ENCODE measurements at places on chromosomes 7 and 10. TPM values are rescaled to one million over a fixed set of nuclear protein-coding genes. Genes with fewer than 3 reads are reported as not detected.

The LAMB1 gene
- 618 TPM for polyA plus RNA-seq

The C7orf57 gene
- 1.1 TPM for polyA plus RNA-seq

The NUTM2A gene
- 4.8 TPM for polyA plus RNA-seq

The CHRM2 gene
- polyA plus RNA-seq: 2.9 TPM

The WNT2 gene
- polyA plus RNA-seq: 0.42 TPM

The GRID2IP gene
- polyA plus RNA-seq: 0.90 TPM

The TMEM196 gene
- polyA plus RNA-seq: 0.01 TPM

The GRID1 gene
- 1.7 TPM for polyA plus RNA-seq

The LRIT1 gene
- not detected for polyA plus RNA-seq

The SFRP4 gene
- 2.1 TPM for polyA plus RNA-seq

The GIMAP4 gene
- polyA plus RNA-seq: 24.8 TPM

The CLDN3 gene
- polyA plus RNA-seq: 69.2 TPM

The CPN1 gene
- 3.8 TPM for polyA plus RNA-seq

The KLF14 gene
- polyA plus RNA-seq: 0.47 TPM

The SPOCK2 gene
- 163 TPM for polyA plus RNA-seq

The VWC2 gene
- 1.1 TPM for polyA plus RNA-seq

The GPR158 gene
- 0.20 TPM for polyA plus RNA-seq

The OR9A2 gene
- not detected for polyA plus RNA-seq

The AGBL3 gene
- 7.3 TPM for polyA plus RNA-seq

The SFTPA1 gene
- not detected for polyA plus RNA-seq

The ENTPD7 gene
- 22.2 TPM for polyA plus RNA-seq

The AGK gene
- 33.4 TPM for polyA plus RNA-seq

The EPDR1 gene
- polyA plus RNA-seq: 20.0 TPM

The RPP38 gene
- polyA plus RNA-seq: 31.4 TPM

The SPDYE2 gene
- polyA plus RNA-seq: 2.6 TPM

The NXPH1 gene
- not detected for polyA plus RNA-seq

The RET gene
- 21.3 TPM for polyA plus RNA-seq

The ABCC2 gene
- 13.8 TPM for polyA plus RNA-seq

Measured in renal pelvis (tissue), 12 donors.